ENCODE measurements at places on chromosomes 16 and 17.
A peak's percentile ranks its signal among the peaks of the same experiment; 100 is the strongest.

GRCh38 chr17:6797718-6798351 lies 21.8 kb downstream of the FBXO39 start:
- no peak for DNase-seq

DNA sequence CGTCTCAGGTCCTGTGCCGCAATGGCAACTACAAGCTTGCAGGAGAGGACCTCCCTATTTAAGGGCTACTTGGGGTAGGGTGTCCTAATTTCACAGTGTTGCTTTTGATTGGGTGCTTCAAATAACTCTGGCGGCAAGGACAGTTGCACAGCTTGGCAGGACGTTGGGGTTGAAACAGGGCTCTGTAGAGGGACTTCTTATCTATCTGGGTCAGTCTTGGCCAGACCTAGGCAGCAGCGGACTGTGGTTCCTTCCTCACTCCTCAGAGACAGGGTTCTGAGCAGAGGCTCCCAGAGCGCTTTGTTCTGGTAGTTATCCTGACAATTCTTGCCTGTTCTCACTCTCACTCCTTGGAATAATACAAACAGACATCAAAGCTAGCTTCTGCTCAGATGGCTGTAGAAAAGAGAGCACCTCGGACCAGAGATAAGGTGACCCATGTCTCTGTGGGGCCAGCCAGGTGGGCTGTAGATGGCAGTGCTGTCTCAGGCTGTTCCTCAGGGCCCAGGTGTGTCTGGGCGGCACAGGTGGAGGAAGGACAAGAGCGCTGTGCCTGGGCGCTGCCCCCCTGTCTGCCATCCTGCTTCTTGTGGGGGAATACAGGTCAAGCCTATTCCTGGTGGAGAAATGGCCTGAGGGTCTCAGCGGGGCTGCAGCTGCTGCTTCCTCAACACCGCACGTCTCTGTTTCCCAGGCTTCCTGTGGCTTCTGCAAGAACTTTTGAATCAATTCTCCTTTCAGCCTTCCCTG lies 61.0 kb downstream of the PLD6 start:
- no peak for DNase-seq

GRCh38 chr17:38428112-38428642 lies at the start of gene ARHGAP23:
Gene ARHGAP23 (plus strand): TSS chr17:38428464. CDS start chr17:38428486, 22 bp downstream.
- DNase-seq: no peak

DNA sequence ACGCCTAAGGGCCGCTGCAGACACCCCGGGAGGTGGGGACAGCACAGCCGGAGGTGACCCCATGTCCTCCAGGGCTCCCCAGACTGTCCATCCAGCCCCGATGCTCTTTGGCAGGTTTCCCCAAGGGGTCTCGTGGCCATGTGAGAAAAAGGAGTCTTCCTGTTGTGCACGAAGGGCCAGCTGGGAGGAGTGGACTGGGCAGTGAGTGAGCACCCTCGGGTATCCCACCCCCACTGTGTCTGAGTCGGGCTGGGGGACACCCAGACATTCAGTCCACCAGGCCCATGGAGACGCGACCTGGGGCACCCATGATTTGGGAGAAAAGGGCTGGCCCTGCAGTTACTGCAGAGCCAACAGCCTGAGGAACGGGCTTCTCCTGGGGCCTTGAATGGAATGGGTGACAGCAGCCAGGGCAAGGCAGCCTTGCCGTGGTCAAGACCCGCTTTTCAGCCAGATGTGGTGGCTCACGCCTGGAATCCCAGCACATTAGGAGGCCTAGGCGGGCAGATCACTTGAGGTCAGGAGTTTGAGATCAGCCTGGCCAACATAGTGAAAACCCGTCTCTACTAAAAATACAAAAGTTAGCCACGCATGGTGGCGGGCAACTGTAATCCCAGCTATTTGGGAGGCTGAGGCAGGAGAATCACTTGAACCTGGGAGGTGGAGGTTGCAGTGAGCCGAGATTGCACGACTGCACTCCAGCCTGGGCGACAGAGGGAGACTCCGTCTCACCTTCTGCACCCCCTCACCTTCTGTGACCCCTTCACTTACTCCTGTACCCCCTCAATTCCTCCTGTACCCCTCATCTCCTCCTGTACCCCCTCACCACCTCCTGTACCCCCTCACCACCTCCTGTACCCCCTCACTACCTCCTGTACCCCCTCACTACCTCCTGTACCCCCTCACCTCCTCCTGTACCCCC lies 24.1 kb upstream of the CAPN15 start:
- no peak for DNase-seq

GRCh38 chr17:81641825-81642489 lies 5.0 kb downstream of the TSPAN10 start:
- DNase-seq: peak; percentile 50

DNA sequence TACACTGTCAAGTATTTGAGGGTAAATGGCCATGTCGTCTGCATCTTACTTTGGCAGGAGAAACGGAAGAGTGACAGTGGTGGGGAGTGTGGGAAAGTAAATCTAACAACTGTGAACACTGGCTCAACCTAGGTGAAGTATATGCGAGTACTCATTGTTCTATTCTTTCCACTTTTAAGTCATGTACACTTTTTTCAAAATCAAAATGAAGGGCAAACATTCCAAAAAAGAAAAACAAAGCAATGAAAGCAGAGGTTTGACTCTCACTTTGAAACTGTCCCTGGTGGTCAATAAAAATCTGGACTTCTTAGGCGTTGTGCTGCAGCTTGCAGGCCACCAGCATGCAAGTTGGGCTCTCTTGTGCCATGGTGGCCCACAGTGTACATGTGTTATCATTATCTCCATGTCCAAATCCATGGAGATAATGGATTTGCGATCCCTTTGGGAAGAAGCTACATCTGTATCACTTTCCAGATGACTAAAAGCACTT lies 32.7 kb downstream of the STAT5B start:
- DNase-seq: no peak

DNA sequence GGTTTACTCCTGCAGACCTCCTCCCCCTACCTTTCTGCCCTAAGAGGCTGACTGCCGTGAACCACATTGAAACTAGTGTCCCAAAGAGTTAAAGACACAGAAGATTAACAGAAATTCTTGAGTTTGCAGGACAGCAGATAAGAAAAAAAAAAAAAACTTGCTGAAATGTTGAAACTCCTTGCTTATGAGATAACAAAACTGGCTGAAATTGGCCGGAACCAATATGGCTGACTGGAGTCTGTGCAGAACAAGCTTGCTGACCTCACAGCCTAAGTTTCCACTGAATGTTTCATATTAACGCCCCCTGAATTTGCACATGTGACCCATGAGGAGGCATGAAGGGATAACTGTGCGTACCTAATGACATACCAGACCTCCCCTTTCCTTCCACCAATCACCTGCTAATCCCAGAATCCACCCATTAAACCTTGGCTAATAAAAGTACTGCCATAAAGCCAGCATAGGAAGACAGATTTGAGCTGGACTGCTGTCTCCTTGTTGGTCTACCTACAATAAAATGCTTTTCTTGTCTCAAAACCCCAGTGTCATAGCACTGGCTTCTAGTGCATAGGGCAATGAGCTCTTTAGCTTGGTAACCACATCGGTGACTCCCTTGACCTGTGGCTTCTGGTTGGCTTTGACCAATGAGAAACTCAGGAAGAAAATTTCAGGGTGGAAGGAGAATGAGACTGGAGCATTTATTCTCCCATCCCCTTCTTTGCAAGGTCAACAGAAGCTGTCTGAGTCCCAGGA lies 80.1 kb downstream of the PMP22 start:
- DNase-seq: no peak

DNA sequence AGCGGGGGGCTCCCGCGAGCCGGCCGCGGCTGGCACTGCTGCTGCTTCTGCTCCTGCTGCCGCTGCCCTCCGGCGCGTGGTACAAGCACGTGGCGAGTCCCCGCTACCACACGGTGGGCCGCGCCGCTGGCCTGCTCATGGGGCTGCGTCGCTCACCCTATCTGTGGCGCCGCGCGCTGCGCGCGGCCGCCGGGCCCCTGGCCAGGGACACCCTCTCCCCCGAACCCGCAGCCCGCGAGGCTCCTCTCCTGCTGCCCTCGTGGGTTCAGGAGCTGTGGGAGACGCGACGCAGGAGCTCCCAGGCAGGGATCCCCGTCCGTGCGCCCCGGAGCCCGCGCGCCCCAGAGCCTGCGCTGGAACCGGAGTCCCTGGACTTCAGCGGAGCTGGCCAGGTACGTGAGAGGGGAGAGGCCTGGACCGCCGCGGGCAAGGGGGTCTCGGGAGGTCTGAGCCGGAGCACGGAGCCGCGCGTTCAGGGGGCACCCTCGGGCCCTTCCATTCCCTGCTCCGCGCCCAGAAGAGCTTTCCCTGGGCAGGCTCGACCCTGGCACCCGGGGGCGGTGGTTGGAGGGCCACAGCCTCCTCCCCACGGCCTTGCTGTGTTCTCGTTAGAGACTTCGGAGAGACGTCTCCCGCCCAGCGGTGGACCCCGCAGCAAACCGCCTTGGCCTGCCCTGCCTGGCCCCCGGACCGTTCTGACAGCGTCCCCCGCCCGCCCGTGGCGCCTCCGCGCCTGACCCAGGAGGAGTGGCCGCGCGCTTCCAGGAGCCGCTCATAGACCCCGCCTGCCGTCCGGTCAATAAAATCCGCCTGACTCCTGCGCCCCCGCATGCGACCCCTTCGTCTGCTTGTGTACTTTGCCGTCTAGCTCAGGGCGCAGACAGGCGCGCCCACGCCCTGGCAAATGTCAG lies 591 bp downstream of the NPW start:
- DNase-seq: no peak

DNA sequence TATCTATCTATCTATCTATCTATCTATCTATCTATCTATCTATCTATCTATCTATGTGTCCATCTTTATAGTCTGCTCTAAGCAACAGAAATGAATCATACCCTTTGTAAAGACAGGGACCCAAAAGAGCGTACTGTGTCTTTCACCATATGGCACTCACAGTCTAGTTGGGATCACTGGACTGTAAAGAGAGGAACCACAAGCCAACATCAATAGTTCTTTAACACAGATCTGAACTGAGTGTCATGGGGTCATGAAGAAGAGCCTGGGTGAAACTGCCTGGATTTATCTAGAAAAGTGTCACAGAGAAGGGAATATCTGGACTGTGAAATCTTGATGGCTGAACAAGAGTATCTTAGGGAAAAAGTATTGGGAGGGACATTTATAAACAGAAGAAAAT lies 619.1 kb upstream of the SOX9 start:
- DNase-seq: no peak

DNA sequence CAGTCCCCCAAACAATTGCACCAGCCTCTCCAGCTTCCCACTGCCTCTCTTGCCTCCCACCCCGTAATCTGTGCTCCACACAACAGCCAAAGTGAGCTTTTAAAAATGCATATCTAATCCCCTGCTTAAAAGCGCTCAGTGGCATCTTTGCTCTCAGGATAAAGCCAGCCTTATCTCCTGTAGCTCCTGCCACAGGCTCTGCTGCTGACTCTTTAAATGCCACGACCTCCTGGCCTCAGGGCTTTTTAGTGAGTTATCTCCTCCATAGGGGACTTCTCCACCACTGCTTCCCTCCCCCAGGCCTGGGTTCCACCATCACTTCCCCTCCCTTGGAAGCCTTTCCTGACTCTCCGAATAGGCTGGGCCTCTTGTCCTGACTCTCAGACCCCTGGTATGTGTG lies 98.6 kb downstream of the GNAO1 start:
- no peak for DNase-seq

DNA sequence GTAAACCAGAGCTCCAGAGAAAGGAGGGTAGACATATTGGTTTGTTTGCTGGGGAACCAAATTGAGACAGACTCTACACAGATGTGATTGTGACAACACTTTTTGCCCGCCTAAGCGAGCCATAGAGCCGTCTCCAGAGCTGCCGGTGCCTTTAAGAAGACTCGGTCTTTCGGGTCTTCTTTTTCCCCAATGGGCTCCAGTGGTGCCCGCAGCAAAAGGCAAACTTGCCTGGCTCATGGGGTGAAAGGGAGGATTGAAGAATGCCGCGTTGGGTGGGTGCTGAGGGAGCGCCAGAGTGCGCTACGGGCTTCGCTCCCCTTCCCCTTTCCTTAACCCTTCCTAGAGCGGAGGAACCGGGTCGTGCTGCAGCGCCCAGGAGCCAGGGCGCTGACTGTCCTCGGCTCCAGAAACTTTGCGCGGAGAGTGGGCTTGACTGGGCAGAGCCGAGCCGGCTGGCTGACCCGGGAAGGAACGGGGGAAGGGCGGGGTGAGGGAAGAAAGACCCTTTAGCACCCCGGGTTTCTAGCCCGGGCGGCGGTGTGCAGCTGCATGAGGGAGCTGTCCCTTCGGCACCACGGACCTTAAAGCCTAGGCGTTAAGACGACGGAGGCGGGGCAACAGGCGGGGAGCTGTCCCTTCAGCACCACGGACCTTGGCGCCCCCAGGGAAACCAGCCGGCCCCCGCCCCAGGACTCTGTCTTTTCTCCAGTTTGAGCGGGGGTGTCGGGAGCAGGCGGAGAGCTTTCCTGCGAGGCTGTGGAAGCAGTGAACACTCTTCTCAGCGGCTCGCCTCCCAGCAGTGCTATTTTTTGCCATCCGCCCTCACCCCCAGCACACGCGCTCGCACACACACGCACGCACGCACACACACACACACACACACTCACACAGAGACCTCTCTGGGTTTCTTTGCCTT lies at the start of gene CACNG3:
CACNG3 (plus strand) TSS at position 880 of the 916 bp plus-strand sequence. CDS start 420 bp downstream, outside the sequence.
- peak; percentile 62 for DNase-seq

GRCh38 chr17:41451154-41451728 lies 10.5 kb upstream of the KRT38 start:
- no peak for DNase-seq

GRCh38 chr17:65685110-65685509 lies 123.7 kb upstream of the AXIN2 start:
- DNase-seq: no peak

- no peak for DNase-seq
These were observed 325.9 kb downstream of the SOX9 start for GRCh38 chr17:72446525-72447250.

DNA sequence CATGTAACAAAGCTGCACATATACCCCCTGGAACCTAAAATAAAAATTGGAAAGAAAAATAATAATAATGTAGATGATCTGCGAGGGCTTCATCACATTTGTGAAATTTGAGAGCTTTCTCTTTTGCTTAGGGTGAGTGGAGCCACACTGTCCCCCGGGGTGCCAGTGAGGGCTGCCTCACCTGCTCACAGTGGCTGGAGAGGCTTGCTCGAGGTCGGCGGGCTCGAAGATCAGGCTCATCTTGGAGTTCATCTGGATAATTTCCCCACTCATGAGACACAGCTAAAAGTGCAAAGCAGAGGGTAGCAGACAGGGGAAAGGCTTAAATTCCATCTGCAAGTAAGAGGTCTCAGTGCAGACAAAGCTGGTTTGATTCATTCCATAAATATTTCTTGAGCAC lies 123.8 kb downstream of the DNAH3 start:
- no peak for DNase-seq

GRCh38 chr17:82780971-82781893 lies 29.4 kb downstream of the TBCD start:
- DNase-seq: no peak

DNA sequence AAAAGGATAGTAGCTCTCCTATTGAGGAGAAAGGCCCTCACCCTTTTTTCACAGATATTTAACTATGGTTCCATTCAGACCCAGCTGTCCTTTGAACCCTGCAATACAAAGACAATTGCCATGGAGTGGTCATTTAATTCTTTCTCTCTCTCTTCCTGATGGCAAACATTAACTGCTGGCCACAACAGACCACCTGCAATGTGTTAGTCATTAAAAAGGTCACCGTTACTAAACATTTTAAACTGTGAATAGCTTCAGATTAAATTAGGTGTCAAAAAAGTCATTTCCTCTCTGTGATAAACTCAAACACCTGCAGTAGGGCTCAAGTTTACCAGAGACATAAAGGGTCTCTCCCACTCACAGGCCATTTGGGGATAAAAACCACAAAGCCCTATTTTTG lies 697.2 kb downstream of the TOX3 start:
- DNase-seq: no peak

GRCh38 chr17:81251094-81251708 lies 12.1 kb downstream of the NDUFAF8 start:
- no peak for DNase-seq

All from RKO (cell line).